A549 treated with AZD2906 at 1 μM for 4 hours (cell line): ENCODE measurements at places on chromosomes 16 and 17. TPM values are rescaled to one million over a fixed set of nuclear protein-coding genes. Genes with fewer than 3 reads are reported as not detected.

The ZNF23 gene
- total RNA-seq = 5.0 to 7.8 TPM (median 5.1 TPM) in 5 replicates

The SPNS3 gene
- 0.03 to 0.17 TPM (median 0.06 TPM) in 4 of 5 replicates, not detected in the other for total RNA-seq

The RAB37 gene
- total RNA-seq = 0.87 to 1.4 TPM (median 1.2 TPM) in 5 replicates

The PPL gene
- 4.7 to 6.0 TPM (median 5.4 TPM) in 5 replicates for total RNA-seq

The SEC14L5 gene
- 0.01 to 0.03 TPM (median 0.03 TPM) in 5 replicates for total RNA-seq
